ENCODE measurements at places on chromosomes 1 and 21. TPM values are rescaled to one million over a fixed set of nuclear protein-coding genes. Genes with fewer than 3 reads are reported as not detected.

The SFT2D2 gene
- total RNA-seq: 49.0 TPM

DNA sequence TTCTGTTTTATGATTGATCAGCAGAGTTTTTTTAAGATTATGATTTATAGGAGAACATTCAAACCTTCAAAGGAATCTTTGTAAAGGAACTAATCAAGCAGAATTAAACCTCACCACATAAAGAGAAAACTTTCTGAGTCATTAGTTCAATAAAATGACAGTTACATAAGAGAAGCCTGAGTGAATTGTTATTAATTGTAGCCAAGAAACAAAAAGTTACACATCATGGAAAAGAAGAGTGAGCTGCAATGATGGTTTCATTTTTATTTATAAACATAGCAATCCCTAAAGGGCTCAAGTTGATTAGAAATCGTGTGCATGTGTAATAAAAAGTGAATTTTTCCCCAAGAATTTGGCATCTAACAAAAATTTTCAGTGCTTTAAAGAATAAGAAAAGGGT, 731.4 kb downstream of the LTN1 start:
- peak; percentile 60 for DNase-seq

- DNase-seq: no peak
Measured at GRCh38 chr1:31620631-31621497, 3.4 kb downstream of the HCRTR1 start.

DNA sequence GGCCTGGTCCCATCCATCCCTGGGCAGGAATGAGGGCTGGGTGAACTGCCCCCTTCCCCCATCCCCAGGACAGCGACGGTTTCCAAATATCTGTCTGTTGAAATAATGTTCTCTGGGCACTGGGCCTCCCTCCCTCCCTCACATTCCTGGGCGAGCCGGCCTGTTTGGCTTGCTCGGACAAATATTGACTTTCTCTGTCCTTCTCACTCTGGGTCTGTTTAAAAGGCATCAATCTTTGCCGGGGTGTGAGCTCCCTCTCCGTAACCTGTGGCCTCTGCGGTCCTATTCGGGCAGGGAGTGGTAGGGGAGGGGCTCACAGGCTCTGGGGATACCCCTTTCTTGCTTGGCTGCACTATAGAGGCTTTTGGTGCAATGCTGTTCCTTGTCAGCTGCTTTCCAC, 40.2 kb downstream of the FOXD2 start:
- DNase-seq: no peak

- no peak for DNase-seq
Measured at GRCh38 chr21:43203591-43203990, 34.8 kb downstream of the CRYAA start.

The RHEX gene
- total RNA-seq: not detected

- no peak for DNase-seq
Measured at GRCh38 chr1:171279678-171280077, 31.4 kb downstream of the FMO1 start.

The C1orf116 gene
- total RNA-seq: not detected

- no peak for DNase-seq
Measured at GRCh38 chr1:155760751-155761475, 72.0 kb downstream of the DAP3 start.

The ARHGEF16 gene
- total RNA-seq: 0.59 TPM

The RGS13 gene
- 0.20 TPM for total RNA-seq

DNA sequence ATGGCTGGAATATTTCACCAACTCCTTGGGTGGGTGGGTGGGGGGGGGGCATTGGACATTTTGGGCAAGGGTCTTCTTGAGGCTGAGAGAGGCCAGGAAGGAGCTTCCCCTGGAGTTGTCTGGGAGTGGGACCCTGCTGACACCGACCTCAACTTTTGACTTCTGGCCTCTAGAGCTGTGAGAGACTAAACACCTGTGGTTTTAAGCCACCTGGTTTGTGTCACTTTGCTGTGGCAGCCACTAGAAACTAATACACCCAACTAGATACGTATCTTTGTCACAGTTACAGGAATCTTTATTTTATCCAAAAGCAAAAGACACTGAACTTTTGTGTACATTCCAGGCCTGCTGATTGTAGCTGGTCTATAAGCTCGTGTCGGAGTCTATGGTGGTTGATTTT, 9.9 kb upstream of the RIPK4 start:
- no peak for DNase-seq

- no peak for DNase-seq
Measured at GRCh38 chr1:9838946-9839345, 15.2 kb upstream of the CLSTN1 start.

The WNT2B gene
- total RNA-seq: under 0.01 TPM

DNA sequence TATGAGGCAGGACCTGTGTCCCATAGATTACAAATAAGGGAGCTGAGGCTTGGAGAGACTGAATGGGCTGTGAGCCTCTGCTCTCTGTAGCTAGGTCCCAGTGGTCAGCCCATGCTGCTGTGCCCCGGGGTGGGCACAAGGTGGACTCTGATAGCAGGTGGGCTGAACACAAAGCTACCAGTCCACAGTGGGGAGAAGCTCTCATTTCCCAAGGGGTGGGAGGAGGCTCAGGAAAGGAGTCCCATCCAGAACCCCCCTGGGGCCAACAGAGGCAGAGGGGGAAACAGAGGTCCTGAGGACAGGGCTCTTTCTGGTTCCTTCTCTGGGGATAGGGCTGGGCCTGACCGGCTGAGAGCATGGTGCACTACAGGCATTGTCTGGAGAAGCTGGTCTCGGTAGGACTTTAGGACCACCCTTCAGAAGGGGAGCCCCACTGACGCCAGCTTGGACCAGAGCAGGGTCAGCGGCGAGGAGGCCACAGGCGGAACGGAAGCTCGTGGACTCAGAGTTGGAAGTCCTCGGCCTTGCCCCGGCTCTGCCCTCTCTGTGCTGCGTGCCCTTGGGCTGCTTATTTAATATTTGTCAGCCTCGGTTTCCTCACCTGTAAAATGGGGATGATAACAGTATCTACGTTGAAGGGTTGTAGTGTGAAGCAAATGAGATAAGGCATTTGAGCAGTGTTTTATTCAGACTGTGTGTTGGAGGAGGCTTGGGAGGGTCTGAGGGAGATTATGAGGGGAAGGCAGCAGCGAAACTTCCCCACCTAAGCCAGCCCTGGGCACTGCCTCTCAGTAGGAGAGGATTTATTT, 26.6 kb downstream of the SDE2 start:
- no peak for DNase-seq

The EDARADD gene
- 1.2 TPM for total RNA-seq

The OR6N2 gene
- not detected for total RNA-seq

- no peak for DNase-seq
Measured at GRCh38 chr21:44062380-44062779, 44.8 kb upstream of the PWP2 start.

DNA sequence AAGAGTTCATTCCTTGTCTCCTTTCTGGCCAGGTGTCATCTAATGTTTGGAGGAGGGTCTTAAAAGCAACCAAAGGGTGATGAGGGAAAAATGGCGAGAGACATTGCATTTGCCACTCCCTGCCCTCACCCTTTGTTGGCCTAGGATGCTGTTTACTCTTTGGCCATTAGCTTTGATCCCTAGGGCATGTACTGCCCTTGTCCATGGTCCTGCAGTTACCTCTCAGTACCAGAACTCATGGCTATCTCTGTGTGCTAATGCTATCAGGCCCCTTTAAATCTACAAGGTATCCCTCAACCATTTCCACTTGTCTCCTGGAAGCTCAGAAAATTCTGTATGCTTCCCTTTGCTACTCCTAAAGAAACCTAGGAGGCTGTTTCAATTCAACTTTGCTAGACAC, 424.8 kb upstream of the PLXNA2 start:
- DNase-seq: peak; percentile 27

The MFAP2 gene
- total RNA-seq: not detected

The DCDC2B gene
- not detected for total RNA-seq

The OTUD3 gene
- 3.5 TPM for total RNA-seq

- peak; percentile 63 for DNase-seq
Measured at GRCh38 chr1:7207875-7208646, 422.8 kb downstream of the CAMTA1 start.

The RAB25 gene
- not detected for total RNA-seq

The AADACL3 gene
- total RNA-seq: not detected

DNA sequence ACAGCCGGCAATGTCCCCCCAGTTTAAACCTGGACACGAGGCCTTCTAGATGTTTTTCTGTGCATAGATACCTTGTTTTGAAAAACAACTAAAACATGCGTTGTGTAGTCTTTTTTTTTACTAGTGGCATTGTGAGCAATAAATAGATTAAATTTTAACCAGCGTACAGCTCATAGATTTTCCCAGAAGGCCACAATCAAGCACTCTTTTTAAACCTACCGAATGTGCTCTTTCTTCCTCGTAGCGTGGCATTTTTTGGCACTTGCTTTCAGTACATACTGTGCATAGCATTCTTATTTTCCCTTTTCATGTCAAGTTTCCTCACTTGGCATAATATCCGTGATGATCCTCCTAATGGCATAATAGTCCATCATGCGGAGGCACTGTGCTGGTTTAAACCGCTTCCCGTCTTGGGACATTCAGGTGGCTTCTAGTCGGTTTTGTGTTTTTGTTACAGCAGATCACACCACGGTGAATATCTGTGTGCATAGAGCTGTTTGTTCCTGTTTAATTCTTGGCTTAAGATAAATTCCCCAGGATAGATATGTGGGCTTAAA, 95.3 kb downstream of the PDE9A start:
- DNase-seq: no peak

The LGR6 gene
- total RNA-seq: not detected

GRCh38 chr1:113835686-113836290, 23.5 kb upstream of the RSBN1 start:
- peak; percentile 63 for DNase-seq

DNA sequence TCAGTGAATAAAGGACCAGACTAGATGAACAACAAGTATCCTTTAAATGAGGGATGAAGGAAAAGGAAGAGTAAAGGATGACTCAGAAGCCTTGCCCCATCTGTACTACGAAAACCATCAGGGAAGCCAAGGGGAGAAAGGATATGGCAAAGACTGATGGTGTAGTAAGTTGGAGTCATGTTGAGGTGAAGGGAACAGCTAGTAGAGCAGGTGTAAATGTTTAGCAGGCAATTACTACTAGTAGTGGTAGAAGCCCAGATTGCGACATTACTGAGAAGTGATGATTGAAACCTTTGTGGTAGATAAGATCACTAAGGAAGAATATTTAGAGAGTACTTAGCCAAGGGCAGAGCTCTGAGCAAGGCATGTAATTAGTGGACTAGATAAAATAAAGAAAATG, 84.0 kb downstream of the PHTF1 start:
- DNase-seq: peak; percentile 13

DNA sequence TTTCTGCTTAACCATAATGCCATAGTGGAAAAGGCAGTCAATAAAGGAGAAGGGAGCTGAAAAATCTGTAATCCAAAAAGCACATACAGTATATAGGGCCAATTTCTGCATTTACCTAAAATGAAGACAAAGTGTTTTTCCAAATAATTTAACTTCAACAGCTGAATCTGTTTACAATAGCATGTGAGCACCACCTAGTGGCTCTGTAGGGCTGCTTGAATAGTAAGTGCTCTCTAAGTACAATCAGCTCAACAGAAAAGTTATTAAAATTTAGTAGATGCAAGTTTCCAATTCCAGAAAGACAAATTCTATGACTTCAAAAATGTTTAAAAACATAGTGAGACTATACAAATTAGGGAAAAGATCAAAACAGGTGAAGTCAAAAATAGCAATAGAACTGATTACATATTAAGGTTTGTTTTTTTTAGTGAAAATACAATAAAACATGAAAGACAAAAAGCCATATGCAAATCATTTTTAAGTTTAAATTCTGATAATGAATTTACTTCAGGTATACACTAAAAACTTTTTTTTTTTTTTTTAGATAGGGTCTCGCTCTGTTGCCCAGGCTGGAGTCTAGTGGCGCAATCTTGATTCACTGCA, 220.0 kb downstream of the SETD4 start:
- DNase-seq: peak; percentile 82

- DNase-seq: no peak
Measured at GRCh38 chr21:46424621-46425020, 34.1 kb upstream of the DIP2A start.

- no peak for DNase-seq
Measured at GRCh38 chr1:208312706-208313105, 68.5 kb upstream of the PLXNA2 start.

The TMEM240 gene
- total RNA-seq: not detected

GRCh38 chr1:172117800-172118199, 276.5 kb downstream of the DNM3 start:
- DNase-seq: peak; percentile 66

The OLIG2 gene
- total RNA-seq: not detected

The PRRX1 gene
- total RNA-seq: 21.6 TPM

- DNase-seq: no peak
Measured at GRCh38 chr1:113192242-113192641, 119.2 kb downstream of the LRIG2 start.

DNA sequence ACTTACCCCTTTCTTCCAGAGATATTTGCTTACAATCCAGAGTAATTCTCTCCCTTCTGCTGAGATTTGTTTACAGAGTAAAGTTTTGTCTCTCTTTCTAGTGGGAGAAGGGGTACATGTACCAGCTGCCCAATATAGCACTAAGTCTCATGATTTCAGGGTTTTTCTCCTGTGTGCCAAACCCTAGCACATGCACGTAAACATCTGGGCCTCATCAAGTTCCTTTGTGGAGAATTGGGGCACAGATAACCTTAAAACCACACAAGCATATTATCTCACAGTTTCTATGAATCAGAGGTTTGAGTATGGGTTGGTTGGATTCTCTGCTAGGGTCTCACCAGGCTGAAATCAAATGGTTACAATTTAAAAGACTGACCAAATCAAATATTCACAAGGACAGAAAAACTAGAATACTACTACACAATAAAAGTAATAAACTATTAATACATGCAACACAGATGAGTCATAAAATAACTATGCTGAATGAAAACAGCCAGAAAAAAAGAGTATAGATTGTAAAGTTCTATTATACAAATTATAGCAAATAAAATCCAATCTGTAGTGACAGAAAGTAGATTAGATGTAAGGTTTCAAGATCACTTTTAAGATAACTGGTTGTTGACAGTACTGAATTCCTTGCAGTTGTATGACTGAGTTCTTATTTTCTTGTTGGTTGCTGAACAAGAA, 347.4 kb upstream of the PTBP2 start:
- DNase-seq: peak; percentile 52

The MATN1 gene
- total RNA-seq: not detected

GRCh38 chr1:88021529-88021928, 662.5 kb upstream of the PKN2 start:
- DNase-seq: no peak

GRCh38 chr1:246580497-246581370, 14.5 kb downstream of the CNST start:
- no peak for DNase-seq

GRCh38 chr1:211698161-211699026, 23.0 kb upstream of the NEK2 start:
- DNase-seq: peak; percentile 72
